ENCODE measurements at places on chromosomes 7 and 10.

- no peak for DNase-seq
Measured at GRCh38 chr10:123140983-123141390, 5.2 kb downstream of the HMX3 start.

- DNase-seq: no peak
Measured at GRCh38 chr10:15595260-15595659, 124.5 kb downstream of the ITGA8 start.

GRCh38 chr10:77074104-77074624 is 563.4 kb downstream of the KCNMA1 start:
- no peak for DNase-seq

GRCh38 chr7:18361756-18362155 is 133.8 kb upstream of the HDAC9 start:
- no peak for DNase-seq

GRCh38 chr7:92095380-92095779 is 38.9 kb downstream of the CYP51A1 start:
- DNase-seq: no peak

DNA sequence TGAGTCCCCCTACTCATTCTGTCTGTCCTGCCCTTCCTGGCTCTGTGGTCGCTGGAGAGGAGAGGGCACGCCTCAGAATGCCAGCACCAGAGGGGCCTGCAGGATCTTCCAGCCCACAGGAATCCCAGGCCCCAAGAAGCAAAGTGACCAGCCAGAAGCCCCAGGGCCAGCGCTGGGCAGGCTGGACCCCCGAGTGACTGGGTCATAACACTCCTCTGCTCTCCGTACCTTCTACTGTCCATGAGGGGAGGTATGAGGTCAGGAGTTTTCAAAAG is 102.6 kb upstream of the GPR26 start:
- DNase-seq: no peak

DNA sequence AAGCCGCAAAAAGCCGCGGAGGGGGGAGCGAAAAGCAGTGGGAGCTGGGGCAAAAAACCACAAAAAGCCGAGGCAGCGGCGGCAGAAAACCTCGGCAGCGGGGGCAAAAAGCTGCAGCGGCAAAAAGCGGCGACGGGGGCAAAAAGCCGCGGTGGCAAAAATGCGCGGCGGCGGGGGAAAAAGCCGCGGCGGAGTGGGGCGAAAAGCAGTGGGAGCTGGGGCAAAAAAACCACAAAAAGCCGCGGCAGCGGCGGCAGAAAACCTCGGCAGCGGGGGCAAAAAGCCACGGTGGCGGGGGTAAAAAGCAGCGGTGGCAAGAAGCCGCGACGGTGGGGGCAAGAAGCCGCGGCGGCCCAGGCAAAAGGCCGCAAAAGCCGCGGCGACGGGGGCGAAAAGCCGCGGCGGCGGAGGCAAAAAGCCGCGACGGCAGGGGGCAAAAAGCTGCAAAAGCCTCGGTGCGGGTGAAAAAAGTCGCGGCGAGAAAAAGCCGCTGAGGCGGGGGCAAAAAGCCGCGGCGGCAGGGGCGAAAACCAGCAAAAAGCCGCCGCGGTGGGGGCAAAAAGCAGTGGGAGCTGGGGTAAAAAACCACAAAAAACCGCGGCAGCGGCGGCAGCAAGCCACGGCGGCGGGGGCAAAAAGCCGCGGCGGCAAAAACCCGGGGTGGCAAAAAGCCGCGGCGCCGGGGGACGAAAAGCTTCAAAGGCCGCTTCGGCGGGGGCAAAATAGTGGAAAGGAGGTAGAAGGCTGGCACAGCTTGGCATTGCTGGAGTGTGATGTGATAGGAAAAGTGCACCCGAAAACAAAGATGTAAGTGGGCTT is 135.9 kb downstream of the ZNF92 start:
- no peak for DNase-seq

- DNase-seq: no peak
Measured at GRCh38 chr10:71395621-71396020, 1.1 kb upstream of the CDH23 start.

- no peak for DNase-seq
Measured at GRCh38 chr10:91391920-91392319, 18.2 kb upstream of the HECTD2 start.

GRCh38 chr10:67763499-67764011 is 67.6 kb upstream of the CTNNA3 start:
- DNase-seq: peak; percentile 17

- DNase-seq: no peak
Measured at GRCh38 chr10:79403441-79404230, 41.8 kb downstream of the ZCCHC24 start.

- DNase-seq: no peak
Measured at GRCh38 chr10:6990891-6991290, 410.8 kb upstream of the PRKCQ start.

- no peak for DNase-seq
Measured at GRCh38 chr10:43260117-43260761, 6.6 kb downstream of the RASGEF1A start.

- no peak for DNase-seq
Measured at GRCh38 chr10:35613597-35614226, 8.6 kb downstream of the GJD4 start.

- DNase-seq: no peak
Measured at GRCh38 chr7:118040562-118040961, 143.4 kb upstream of the LSM8 start.

- no peak for DNase-seq
Measured at GRCh38 chr10:56624082-56624481, 263.0 kb upstream of the ZWINT start.

DNA sequence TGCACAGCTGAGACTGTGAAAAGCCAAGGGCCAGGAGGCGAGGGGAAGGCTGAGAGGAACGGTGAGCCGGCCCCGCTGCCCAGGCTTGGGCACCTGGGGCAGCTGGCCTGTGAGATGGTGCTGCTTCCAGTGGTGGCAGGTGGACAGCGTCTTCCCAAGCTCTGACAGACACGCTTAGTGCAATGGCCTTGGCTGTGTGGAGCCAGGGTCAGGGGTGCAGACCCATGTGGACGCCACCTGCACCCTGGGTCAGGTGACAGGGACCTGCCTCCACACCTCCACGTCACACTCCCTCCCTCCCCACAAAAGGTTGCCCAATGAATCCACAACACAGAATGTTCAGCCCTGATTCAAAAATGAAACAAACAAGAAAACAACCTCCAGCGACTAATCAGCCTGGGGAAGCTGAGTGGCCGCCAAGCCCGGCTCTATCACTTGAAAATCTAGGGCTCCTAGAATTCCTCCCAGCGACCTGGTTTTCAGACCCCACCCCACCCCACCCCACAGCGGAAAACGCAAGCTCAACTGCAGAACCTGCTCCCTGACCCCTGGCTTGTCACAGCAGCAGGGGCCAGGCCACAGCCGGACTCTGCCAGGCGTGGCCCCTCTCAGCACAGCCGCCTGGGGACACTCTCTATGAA is 54.3 kb downstream of the PRKAG2 start:
- DNase-seq: no peak

- no peak for DNase-seq
Measured at GRCh38 chr7:46603780-46604179, 682.7 kb upstream of the IGFBP3 start.

GRCh38 chr7:105916603-105917002 is 40.2 kb upstream of the ATXN7L1 start:
- DNase-seq: peak; percentile 27

DNA sequence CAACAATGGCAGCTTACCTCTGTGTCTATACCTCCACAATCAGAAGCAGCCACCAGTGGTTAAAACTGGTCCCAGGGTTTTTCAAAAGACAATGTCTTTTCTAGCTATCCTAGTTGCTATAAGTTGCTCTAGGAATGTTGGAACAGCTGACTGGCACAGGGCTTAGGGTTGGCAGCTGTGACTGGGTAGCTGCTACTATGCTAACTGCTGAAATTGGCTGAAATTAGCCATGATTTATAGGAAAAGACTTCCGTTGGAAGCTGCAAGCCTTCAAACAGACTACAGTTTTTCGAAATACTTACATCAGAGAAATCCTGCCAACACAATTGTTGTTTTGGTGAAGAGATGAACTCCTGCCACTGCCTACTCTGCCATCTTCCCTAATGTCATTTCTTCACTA is 102.3 kb downstream of the MKX start:
- DNase-seq: no peak

Measured in fibroblast of skin of left biceps (primary cell).